Stimulated activated CD4-positive, alpha-beta T cell treated with anti-CD3 and anti-CD28 coated beads, Interleukin-2, amount 100 ng/mL, for 4 hours (primary cell): ENCODE measurements at places on chromosomes 2 and 18.

DNA sequence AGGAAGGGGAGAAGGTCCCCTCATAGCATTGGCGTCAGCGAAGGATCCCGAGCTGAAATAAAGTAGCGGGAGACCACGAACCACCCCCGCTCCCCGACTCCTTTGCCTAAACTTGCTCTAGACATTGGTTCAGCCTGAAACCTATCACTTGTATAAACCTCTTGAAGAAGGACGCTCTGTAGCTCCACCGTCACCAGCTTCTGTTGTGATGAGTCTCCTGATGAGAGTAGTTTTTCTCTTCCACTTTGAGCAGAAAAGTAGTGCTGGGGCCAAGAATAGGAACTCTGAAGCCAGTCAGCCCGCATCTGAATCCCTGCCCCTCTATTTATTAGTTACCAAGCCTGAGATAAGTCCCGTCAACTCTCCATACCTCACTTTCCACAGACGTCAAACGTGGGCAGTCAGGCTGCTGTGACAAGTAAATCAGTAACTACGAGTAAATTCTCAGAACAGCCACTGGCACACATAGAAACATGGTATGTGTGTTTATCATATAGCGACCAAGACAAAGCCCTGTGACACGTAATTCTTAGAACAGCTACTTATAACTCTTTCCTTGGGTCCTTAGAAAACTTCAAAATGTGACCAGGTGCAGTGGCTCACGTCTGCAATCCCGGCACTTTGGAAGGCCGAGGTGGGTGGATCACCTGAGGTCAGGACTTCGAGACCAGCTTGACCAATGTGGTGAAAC lies 61.7 kb downstream of the CD226 start:
- DNase-seq, result no peak

DNA sequence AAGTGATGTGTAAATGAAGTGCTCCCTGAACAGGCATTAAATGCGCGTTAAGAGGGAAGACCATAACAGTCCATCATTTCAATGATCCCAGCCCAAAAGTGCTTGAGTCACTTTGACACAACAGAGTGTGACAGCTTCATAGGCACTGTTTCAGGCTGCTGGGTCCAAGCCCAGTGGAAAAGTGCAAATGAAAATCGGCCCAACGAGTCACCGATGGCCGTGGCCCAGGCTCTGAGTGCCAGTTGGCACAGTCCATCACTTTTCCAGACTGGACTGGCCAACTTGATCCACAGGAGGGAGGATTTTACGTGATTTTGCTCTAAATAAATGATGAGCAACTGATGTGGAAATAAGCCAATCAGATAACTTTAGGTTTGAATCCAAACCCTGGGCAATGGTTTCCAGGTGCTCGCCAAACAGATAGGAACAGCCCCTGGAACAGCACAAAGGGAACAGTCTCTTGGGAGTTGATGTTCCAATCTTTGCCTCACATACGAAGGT lies 114.0 kb downstream of the SP3 start:
- DNase-seq, result no peak

DNA sequence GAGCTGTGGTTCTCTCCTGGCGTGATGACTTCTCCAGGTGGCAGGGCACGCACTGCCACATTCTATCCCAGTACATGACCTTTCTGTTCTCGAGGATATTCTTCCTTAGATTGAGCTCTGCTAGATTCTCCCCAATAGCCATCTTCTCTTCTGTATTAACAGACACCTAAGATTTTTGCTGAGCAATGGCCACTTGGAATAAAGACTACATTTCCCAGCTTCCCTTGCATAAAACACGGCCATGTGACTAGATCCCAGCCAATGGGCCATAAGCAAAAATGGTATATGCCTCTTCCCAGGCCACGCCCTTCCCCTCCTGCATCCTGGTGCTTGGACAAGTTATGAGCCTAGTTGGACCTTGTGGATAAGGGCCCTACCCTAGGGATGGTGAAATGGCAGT lies 82.1 kb downstream of the EIF2AK3 start:
- DNase-seq, result no peak

GRCh38 chr2:100073110-100073509 lies 69.3 kb downstream of the AFF3 start:
- no peak for DNase-seq

- no peak for DNase-seq
Measured at GRCh38 chr18:36744261-36744876, 84.4 kb downstream of the TPGS2 start.

GRCh38 chr2:195447323-195447975 lies 209.6 kb upstream of the SLC39A10 start:
- DNase-seq, result no peak

DNA sequence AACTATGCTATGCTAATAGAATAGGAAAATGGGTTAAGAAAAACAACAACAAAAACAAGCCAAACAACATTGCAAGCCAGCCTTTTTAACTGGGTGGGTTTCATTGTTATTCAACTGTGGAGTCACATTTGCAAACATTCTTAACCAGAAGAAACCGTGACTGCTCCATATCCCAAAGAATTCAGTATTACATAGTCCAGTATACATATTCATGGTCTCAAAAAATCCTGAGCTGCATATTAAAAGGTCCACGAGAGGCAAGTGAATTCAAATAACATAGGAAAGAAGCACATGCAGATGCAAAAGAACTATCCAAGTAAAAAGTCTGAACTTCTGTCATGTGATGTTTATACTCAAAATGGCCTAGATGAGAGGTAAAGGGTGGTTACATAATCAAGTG lies 179.1 kb upstream of the ETAA1 start:
- DNase-seq, result no peak

- no peak for DNase-seq
Measured at GRCh38 chr2:216517447-216518225, 19.0 kb downstream of the RPL37A start.

- DNase-seq, result no peak
Measured at GRCh38 chr18:13543811-13544732, 182.3 kb downstream of the FAM210A start.

- no peak for DNase-seq
Measured at GRCh38 chr2:196876364-196876763, 50.1 kb downstream of the PGAP1 start.

GRCh38 chr18:23484561-23485182 lies 18.6 kb upstream of the RMC1 start:
- no peak for DNase-seq

- no peak for DNase-seq
Measured at GRCh38 chr2:121735518-121736074, 1.1 kb downstream of the NIFK start.

DNA sequence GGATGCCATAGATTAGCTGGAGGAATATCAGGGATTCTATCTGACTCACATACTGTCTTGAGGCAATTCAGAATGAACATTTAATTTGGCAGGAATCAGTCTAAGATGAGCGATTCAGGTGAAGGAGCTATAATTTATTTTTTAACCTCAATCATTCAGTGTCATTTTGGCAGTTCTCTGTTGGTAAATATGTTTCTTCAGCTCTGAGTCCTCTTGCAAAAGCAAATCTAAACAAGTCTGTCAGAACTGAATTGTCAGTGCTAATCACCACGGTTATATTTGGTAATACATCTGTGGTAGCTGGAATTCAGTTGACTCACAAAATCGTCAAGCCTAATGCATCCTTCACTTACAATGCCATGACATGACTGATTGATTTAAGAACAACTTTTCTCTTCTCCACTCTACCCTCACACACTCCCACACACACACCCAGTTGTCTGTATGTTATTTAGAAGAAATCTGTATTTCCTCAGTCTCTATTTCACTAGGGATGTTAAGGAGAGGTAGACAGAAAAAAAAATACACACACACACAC lies 516.6 kb upstream of the NXPH2 start:
- no peak for DNase-seq

DNA sequence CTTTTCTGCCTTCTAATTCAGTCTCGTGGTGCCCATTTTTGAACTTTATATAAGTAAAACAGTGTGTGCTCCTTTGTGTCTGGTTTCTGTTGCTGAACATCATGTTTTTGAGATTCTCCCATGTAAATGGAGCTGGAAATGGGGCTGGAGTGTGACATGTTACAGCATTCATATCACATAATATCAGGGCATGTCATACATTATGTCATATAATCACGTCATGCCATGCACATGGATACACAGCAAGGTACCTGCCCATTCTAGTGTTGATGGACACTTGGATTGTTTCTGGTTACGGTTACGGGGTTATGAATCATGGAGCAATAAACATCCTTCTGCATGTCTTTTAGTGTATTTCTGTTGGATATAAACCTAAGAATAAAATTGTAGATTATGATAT lies 117.1 kb upstream of the MYT1L start:
- DNase-seq, result no peak

GRCh38 chr2:208645226-208645625 lies 238.6 kb downstream of the PTH2R start:
- no peak for DNase-seq

GRCh38 chr2:8217468-8218030 lies 464.3 kb upstream of the ID2 start:
- DNase-seq, result no peak

- DNase-seq, result no peak
Measured at GRCh38 chr2:162092008-162092390, 18.0 kb upstream of the DPP4 start.

DNA sequence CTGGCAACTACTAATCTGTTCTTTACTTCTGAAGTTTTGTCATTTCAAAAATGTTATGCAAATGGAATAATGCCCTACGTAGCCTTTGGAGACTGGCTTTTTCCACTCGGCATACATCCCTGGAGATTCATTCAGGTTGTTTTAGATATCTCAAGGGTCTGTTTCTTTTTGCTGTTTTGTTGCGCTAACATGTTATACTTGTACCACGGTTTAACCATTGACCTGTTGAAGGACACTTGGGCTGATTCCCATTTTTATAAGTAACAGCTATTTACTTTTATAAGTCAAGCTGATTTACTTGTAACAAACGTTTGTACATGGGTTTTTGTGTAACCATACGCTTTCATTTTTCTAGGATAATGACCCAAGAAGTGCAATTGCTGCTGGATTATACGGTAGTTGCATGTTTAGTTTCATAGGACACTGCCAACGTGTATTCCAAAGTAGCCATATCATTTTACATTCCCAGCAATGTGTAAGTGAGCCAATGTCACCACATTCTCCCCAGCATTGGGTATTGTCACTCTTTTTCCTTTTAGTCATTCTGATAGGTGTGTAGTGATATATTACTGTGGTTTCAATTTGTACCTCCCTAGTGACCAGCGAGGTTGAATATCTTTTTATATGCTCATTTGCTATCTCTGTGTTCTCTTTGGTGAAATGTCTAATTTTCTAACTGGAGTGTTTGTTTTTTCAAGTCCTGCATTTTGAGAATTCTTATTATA lies 36.5 kb upstream of the STAT4 start:
- DNase-seq, result no peak

GRCh38 chr18:33821503-33821902 lies 243.5 kb downstream of the ASXL3 start:
- no peak for DNase-seq

DNA sequence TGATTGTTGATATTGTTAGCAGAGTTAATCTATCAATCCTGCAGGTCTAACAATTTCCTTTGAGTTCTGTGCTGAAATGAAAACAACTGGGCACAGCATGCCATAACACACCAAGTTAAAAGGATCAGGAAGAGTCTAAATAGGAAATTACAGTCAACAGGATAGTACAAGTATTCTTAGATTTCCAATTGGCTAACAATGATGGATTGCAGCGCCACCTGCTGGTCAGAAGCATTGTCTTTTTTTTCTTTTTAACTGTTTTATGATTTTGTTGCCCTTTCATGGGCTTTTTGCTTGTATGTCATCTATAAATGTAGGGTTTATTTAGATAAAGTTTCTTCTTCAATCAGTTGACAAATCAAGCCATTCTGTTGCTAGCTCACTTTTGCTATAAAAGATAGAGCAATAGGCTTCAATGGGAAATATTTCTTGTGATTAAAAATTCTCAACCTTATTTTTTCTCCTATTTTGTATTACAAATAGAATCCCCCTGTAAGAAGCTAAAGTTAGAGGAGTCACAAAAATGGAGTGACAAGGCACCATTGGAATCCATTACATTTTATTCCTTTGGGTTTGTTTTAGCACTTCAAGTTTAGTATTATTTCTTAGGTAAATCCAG lies 40.8 kb upstream of the RPRM start:
- peak; percentile 19 for DNase-seq

- no peak for DNase-seq
Measured at GRCh38 chr2:221216636-221217035, 355.5 kb downstream of the EPHA4 start.

DNA sequence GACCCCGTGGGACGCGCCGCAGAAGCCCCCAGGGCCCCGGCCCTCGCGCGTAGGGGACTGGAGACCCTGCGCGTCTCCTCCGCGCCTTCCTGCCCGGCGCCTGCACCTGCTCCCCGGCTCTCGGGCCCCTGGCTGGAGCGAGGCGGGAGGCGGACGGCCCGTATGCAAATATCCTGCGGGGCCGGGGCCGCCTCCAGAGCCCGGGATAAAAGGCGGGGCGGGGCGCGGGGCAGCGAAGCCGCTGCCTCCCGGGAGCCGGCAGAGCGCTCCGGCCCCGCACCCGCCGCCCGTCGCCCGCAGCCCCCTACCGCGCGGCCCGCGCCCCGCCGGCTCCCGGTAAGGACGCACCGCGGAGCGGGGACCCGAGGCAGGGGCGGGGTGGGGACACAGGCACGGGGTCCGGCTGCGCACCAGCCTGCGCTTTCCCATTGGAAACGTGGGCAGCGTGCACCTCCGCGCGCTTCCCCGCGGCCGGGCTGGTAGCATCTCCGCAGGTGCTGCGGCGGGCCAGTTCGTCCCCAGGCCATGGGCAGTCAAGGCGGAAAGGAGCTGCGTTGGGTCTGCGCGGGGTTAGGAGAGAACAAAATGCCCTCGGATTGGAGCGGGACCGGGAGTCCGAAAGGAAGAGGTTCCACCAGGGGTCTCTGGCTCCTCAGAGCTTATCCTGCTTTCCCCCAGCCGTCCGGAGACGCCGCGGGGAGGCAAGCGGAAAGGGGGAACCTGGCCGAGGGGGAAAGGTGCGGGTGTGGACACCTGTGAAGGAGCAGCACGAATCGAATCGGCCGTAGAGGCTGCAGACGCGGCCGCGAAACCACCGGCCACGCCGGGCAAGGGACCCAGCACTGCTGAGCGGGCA lies at the start of gene ATP6V1C2:
ATP6V1C2 (plus strand) TSS at position 235 of the 856 bp plus-strand sequence. CDS start 1,220 bp downstream, outside the sequence.
- DNase-seq, result no peak

DNA sequence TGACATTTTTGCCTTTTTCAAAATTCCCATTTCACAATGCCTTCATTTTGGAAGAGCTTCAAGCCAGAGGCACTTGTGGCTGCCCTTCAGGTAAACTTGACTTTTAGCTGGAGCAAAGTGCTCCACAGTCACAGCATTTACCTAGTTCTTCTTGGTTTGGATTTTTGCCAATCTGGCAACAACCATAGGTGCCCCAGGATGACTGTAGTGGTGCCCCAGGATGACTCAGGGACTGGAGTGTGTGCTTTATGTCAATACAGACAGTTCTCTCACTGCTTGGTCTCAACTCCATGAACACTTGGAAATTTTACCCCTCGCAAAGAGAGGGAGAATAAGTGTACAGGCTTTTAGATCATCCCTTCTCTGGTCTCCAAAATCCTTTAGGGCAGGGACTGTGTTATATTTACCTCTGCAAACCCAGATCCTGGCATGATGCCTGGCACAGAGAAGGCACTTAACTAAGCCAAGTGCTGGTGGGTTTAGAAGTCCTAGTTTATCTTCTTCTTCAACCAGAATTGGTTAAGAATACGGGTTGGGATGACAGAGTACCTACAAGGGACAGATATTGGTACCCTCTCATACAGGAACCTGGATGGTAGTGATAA lies 15.3 kb upstream of the PTPN4 start:
- DNase-seq, result no peak

- DNase-seq, result no peak
Measured at GRCh38 chr2:35033748-35034147, 1321.8 kb upstream of the CRIM1 start.
